GM18507 (cell line): ENCODE measurements at places on chromosomes 4 and X.

- DNase-seq: no peak
Observed at GRCh38 chrX:117973110-117973807, 143.4 kb downstream of the KLHL13 start.

- no peak for DNase-seq
Observed at GRCh38 chrX:9980927-9981326, 13.8 kb downstream of the CLDN34 start.

GRCh38 chr4:120672076-120672475 lies 250.4 kb downstream of the PRDM5 start:
- no peak for DNase-seq

GRCh38 chr4:175297965-175298565 lies 379.9 kb downstream of the ADAM29 start:
- no peak for DNase-seq

GRCh38 chr4:60868232-60868960 lies 331.7 kb upstream of the ADGRL3 start:
- no peak for DNase-seq
